ENCODE measurements at places on chromosomes 6 and 20.

GRCh38 chr20:38551056-38551626 lies 29.9 kb upstream of the ADIG start:
- no peak for DNase-seq

DNA sequence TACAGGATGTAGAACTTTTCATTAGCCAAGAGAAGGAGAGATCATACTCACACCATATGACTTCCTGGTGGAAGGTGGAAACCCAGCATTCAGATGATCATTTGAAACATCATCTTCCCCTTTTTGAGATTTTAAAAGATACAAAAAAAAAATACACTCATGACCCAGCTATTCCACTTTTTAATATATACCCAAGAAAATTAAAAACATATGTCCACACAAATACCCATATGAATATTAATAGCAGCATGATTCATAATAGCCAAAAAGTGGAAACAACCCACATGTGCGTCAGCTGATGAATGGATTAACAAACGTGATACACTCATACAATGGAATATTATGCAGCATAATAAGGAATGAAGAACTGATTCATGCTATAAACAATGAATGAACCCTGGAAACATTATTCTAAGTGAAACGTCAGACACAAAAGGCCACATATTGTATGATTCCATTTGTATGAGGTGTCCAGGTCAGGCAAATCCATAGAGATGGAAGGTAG lies 130.0 kb upstream of the SGK1 start:
- no peak for DNase-seq

DNA sequence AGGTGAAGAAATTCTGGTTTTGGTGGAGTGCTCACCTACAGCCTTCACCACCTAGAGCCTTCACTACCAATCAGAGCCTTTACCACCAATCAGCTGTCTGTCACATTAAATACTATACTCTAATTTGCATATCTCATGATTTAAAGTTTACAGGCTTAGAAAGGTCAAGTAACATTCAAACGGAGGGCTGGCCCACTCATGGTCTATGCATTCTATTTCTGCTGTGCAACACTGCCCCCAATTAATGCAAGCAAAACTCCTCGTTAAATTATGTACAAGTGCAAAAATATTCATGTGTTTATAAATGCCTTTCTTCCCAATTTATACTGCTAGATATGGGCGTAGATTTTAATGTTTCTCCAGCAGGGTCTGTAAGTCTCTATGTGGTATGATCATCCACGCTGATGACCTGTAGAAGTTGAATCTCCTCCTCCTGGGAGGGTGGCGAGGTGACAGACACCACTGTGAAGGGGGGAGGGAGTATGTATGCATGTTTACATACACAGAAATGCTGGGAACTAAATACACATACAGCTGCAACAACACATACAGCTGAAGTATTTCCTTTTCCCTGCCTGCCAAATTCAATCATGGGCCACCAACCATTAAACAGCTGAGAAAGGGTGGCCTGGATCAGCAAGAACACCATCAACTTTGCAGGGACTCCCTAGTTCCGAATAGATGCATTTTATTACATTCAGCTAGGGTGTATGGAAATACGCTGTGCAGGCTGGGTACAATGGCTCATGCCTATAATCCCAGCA lies 13.1 kb downstream of the RRAGD start:
- no peak for DNase-seq

GRCh38 chr6:105226598-105227294 lies 46.9 kb upstream of the POPDC3 start:
- no peak for DNase-seq

DNA sequence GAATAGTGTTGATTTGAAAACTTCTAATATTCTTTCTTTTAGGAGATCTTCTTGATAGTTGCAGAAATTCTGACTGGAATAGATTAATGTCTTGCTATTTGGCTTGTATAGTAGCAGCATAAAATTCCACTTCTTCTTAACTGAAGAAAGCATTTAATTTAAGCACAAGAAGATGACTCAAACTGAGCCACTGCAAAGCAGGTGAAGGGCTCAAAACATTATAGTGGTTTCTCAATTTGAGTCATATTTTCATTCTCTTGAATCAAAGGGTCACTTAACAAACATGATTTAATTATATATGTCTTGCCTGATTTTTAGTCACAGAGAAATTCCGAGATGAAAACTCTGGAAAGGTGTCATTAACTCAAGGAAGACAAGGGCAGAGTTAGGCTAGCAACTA lies 239.3 kb downstream of the ZNF217 start:
- no peak for DNase-seq

GRCh38 chr6:10884245-10884972 lies 2.4 kb upstream of the SYCP2L start:
- DNase-seq = no peak

DNA sequence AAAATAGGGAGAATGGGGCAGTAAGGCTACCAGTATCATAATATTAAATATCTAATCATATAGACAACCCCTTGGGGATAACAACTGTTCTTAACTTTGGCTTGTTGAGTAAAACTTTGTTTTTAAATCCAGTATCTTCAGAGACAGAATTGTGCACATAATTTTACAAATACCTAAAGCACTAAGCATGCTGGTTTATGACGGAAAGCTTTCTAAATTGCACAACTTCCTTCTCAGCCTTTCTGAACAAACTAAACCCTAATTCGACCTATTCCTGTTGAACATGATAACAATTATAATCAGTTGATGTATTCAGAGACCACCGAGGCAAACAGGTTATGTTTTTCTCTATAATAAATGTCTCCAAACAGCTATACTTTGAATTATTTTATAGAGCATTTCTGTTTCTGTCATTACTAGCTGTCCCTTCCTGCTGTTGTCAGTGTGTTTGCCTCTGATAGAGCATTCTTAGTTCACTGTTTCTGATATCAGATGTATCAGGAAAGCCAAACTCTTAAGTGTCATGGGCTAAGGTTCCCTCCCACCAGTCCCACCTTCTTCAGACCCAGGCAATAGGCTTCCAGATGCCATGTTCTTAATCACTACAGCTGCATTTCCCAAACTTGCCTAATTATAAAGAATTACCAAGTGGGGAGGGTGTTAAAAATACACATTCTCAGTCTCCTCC lies 8.7 kb downstream of the ZHX3 start:
- no peak for DNase-seq

- no peak for DNase-seq
Observed at GRCh38 chr6:15255909-15256395, 10.1 kb downstream of the JARID2 start.

DNA sequence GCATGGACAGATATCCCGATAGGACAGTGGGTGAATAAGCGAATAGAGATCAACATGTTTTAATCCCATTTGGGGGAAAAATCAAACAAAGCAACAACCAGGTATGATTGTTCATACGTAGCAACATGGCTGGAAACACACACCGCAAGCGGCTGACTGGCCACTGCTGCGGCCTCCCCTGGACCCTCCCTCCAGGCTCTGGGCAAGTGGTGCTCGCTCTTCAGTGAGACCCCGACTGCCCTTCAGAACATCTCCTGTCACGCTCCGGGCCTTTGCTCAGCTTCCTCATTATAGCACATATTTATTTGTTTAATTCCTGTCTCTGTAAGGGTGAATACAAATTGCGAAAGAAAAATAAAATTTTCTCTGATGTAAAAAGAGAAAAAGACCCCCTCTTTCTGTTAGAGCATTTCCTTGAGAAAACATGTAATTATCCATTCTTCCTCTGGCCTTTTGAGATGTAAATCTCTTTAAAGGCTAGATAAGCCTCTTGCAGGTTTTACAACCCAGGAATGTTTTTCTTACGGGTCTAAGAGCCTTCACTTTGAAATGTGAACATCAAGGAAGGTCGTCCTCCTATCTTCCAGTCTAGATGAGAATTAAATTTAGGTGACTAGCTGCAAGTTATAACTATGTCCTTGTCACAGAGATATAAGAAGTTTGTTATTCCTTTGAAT lies 11.0 kb upstream of the FAM210B start:
- no peak for DNase-seq

- no peak for DNase-seq
Observed at GRCh38 chr20:61263084-61263695, 11.1 kb downstream of the CDH4 start.

GRCh38 chr6:126227833-126228702 lies 111.8 kb upstream of the CENPW start:
- DNase-seq = no peak

- no peak for DNase-seq
Observed at GRCh38 chr6:163728442-163729126, 314.1 kb downstream of the QKI start.

GRCh38 chr6:132445201-132445951 lies 44.1 kb upstream of the MOXD1 start:
- no peak for DNase-seq

GRCh38 chr6:77844822-77845221 lies 192.0 kb downstream of the MEI4 start:
- no peak for DNase-seq

DNA sequence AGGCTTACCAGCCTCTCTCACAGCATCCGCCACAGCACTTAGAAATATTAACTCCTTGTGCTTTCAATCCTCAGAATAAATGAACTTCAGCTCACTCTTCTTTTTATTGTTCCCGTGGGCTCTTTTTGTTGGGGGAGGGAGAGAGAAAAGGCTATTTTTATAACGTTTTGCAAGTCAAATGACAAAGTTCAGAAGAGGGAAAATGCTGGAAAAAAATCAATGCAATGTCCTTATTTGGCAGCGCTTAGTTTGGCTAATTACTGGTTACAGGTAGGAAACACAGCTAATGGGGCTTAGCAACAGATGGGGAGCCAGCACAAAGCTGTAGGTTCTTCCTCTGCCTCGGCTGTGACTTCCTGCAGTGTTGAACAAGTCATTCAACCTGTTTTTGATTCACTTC lies 1067.0 kb upstream of the MAP3K7 start:
- no peak for DNase-seq

DNA sequence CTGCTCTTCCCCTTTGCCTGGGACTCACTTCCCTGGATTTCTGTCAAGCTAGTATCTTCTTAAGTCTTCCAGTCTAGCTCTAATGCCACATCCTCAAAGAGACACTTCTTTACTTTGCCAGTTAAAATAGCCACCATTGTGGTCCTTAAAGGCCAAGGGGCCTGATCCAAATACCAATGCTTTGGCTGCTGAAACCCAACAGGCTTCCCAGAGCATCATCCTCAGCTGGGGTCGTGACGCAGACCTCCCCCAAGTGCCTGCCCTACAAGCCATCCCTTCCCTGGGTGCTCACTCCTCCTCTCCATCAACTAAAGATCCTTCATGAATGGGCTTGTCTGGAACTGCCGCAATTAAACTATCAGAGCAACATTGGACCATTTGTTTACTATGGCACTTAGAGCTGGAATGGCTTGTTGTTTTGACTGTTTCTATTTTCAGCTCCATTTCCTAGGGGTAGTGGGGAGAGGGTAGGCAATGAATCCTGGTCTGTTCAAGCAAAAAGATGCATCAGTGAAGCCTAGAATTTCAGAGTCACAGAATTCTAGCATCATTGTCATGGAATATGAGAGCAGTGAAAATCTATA lies 79.6 kb upstream of the SIRPA start:
- no peak for DNase-seq

DNA sequence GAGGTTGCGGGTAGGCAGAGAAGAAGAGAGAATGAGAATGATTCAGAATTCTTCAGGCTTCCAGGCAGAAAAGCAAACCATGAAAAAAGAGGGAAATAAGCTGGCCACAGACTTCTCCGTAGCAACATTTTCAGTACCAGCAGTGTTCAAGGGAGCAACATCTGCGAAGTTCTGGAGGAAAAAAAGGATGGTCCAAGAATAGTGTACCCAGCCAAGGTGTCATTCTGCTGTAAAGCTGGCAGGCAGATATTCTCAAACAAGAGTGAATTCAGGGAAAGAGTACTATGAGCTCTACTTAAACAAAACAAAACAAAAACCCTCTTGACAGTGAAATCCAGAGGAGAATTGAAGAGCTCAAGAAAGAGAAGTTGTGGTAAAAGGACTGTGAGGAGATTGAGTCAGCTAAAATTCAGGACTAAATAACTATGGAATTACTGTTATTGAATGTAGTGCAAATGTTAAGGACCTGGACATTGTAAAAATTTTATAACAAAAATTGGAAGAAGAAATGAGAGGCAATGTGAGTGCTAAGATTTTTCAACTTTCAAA lies 86.5 kb downstream of the ATRN start:
- no peak for DNase-seq

DNA sequence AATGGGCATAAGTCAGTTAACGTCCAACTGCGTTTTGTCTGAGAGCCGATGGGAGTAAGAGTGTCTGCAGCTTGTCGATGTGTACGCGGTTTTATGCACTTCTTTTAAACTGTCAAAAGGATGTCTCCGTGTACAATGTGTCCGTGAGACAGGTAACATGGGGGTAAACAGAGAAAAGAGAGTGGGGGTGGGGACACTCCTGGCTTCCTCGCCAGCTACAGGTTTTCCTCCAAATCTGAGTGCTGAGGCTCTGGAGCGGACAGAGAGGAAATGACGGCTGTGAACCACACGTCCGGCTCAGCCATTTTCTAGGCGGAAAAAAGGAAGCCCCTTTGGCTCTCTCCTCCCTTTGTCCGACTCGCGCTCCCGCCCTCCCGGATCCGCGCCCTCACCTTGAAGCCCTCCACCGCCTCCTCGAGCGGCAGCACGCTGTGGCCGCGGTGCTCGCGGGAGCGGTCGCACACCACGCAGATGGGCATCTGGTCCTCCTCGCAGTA lies 916 bp downstream of the TRIM27 start:
- DNase-seq = peak; percentile 73

DNA sequence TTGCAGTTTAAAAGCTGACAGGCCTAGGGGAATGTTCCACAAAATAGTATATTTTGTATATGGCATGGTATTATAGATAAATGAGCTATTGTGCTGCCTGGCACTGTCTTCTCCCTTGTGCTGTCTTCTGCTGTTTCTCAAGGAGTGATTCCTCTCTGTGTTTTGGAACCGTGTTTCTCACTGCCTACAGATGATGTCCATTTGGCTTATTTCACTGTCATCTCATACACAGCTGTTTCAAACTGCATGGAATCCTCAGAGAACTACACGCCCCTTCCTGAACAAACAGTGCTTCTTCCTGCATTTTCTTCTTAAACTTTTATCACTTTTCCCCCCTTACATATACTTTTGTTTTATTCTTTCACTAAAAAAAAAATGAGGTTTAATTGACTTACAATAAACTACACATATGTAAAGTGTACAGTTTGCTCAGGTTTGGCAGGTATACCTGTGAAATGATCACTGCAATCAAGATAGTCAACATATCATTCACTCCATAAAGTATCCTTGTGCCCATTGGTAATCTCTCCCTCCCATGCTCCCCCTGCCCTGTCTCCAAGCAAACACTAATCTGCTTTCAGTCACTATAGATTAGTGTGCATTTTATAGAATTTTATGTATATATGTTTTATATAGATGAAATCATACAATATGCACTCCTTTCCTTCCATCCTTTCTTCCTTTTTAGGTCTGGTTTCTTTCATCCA lies 43.0 kb downstream of the CBFA2T2 start:
- DNase-seq = no peak

DNA sequence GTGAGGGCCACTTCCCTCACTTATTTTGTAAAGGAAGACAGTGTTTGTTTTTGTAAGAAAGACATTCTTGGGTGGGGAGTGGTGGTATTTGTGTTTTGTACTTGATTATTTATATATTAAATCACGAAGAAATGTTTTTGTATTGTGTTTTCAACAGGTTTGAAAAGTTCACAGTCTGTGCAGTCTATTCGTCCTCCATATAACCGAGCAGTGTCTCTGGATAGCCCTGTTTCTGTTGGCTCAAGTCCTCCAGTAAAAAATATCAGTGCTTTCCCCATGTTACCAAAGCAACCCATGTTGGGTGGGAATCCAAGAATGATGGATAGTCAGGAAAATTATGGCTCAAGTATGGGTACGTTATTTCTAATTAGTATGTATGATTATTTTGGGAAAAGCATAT lies 137.2 kb downstream of the NCOA3 start:
- no peak for DNase-seq
